ENCODE measurements at places on chromosomes 16 and 17. TPM values are rescaled to one million over a fixed set of nuclear protein-coding genes. Genes with fewer than 3 reads are reported as not detected.
A peak's percentile ranks its signal among the peaks of the same experiment; 100 is the strongest.

GRCh38 chr16:82585675-82586074 lies 41.1 kb upstream of the CDH13 start:
- DNase-seq = peak; percentile 78

DNA sequence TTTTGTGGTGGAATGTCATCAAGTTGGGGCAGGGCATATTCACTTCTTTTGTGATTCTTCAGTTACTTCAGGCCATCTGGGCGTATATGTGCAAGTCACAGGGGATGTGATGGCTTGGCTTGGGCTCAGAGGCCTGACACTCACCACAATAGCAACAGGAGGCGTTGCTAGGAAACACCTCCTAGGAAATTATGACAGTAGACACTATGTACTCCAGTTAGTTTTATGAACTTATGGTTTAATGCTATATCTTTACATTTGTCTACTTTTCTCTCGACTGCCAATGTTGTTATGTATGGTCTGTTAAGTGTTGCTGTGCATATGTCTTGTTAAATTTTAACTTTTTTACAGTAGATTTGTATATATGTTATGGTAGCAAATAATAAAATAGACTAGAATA lies 788.7 kb upstream of the GOT2 start:
- no peak for DNase-seq

- peak; percentile 76 for DNase-seq
Observed at GRCh38 chr17:17494870-17495535, 1.2 kb downstream of the RASD1 start.

DNA sequence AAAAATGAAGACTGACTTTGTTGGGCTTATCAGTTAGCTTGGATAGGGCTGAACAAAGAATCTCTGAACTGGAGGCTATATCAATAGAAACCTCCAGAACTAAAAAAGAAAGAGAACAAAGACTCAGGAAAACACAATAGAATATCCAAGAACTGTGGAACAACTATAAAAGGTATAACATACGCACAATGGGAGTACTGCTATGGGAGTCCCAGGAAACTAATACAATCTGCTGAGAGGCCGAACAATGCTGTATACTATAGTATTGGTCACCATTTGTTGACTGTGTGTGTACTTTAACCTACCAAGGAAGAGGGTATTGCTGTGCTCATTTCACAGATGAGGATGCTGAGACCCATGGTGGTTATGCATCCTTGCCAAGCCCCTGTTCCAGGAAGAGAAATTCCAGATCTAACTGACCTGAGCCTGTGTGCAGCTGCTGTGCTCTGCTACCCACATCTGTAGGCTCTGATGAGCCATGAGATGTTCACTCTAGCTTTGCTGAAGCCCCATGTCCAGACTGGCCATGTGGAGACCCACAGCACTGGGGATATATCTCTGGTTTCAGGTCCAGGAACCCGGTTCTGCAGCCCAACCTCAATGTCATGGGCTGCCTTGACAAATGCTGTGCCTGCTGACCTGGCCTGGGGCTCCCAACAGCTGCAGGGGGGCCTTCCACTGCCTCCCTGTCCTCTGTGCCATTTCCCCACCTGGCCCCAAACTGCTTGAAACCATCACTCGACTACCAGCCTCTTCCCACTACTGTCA lies 254.3 kb upstream of the TNRC6C start:
- DNase-seq = no peak

The PIRT gene
- not detected for total RNA-seq

DNA sequence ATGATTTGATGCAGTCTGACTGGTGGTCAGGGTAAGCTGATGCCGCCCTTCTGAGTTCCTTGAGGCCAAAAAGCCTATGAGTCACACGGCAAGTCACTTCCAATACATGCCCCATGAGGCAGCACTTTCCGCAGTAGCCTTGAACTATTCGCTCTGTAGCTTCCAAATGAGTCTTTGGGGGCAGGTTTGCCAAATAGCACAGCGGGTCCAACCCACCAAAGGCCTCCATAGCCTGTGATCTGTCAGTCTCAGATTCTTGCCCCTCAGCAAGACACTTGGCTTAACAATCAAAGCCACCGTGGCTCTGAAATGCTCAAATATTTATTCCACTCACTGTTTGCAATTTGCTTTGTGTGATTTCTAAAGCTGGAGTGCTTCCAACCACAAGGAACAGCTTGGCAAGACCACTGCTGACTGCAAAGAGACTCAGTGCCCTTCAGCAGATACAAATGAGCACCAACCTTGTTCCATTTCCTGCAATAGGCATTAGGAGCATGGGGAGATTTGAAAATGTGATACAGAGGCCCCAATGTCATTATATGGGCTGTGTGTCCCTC lies 45.4 kb downstream of the CLEC19A start:
- peak; percentile 51 for DNase-seq

DNA sequence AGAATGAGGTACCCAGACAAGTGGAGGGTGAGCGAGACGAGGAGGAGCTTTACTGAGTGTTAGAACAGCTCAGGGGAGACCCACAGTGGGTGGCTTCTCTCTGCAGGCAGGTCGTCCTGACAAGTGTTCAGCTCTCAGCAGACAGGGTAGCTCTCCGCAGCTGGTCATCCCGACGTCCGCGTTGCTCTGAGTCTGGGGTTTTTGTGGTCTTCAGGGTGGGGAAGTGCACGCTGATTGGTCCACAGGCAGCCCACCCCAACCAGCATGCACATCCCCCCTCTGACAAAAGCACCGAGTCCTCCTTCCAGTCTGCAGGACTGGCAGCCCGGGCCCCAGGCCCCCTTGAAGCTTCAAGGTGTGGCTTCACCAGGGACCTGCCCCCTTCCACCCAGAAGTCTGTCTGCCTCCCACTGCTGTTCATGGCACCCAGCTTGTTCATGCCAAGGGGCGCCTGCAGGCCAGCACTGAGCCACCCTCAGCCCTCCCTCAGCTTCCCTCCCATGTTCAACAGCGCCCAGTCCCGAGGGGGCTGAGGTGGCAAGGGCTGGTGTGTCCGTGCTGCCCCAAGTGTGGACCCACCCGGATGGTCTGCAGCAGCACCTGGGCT lies 19.9 kb upstream of the WDR45B start:
- DNase-seq = peak; percentile 29

- no peak for DNase-seq
Observed at GRCh38 chr16:78155791-78156345, 56.4 kb downstream of the WWOX start.

The CLEC3A gene
- not detected for total RNA-seq

DNA sequence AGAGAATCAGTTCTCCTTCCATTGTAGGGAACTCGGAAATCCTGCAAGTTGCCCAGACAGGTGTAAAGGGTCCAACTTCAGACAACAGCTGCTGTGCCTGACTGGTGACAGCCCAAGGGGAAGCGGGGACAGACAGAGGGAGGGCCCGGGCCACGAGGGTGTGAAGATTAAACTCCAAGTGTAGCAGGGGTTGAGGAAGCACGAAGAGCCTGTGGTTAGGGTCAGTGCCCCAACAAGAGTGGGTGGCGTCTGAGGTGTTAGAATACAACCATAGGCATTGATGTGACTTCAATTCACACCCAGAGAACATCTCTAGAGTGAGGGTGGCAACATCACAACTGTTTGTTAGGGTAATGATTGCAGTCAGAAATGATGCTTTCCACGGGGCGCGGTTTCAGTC lies 39.1 kb downstream of the ASPA start:
- DNase-seq = no peak

GRCh38 chr16:22862046-22862445 lies 48.1 kb downstream of the HS3ST2 start:
- no peak for DNase-seq

- DNase-seq = no peak
Observed at GRCh38 chr16:73034374-73034773, 13.6 kb downstream of the ZFHX3 start.

DNA sequence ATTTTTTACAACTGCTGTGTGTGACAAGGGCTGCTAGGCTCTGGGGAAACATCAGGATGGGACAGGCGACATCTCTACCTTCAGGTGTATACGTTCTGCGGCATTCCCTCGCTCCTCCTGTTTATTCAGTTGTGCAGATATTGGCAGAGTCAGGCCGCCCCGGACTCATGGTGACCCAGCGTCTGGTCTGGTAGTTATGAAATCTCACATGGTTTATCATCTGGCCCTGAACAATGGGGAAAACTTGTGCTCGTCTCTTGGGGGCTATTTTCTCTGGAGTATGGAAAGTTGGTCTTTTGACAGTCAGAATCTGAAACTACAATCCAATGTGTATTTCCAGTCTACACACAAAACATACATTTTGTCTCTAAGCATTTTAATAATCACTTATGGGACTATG lies 3.3 kb downstream of the MARCHF10 start:
- DNase-seq = peak; percentile 88

DNA sequence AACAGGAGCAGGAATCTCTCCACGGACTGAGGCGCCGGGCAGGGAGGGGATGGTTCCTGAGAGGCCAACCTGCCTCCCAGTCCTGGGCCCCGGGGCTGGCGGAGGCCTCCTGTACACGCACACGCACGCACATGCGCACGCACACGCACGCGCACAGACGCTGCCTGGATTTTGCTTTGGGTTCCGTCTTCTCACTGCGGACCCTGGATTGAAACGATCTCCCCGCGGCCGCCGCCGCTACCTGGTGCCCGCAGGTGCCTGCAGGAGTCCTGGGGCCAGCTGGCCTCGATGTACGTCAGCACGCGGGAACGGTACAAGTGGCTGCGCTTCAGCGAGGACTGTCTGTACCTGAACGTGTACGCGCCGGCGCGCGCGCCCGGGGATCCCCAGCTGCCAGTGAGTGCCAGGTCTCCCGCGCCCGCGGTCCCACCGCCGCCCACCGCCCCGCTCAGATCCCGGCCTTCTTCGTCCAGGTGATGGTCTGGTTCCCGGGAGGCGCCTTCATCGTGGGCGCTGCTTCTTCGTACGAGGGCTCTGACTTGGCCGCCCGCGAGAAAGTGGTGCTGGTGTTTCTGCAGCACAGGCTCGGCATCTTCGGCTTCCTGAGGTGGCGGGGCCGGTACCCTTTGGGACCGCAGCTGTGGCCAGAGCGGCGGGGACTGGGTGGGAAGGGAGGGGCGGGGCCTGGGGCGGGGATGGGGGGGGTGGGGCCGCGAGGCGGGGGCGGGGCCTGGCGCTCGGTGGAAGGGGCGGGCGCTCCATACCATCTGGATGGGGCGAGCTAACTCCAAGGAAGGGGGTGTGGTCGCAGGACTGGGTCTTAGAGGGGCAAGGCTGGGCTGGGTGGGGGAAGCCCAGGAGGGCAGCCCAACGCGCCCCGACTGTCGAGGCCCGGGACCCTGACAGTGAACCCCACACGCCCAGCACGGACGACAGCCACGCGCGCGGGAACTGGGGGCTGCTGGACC lies 12.3 kb downstream of the CES4A start:
- DNase-seq = peak; percentile 94

GRCh38 chr16:48999044-48999443 lies 282.6 kb downstream of the CBLN1 start:
- DNase-seq = no peak

The HSD17B2 gene
- not detected for total RNA-seq

The TPSAB1 gene
- total RNA-seq = not detected

GRCh38 chr17:17351356-17351891 lies 48.3 kb downstream of the NT5M start:
- DNase-seq = peak; percentile 59

The TRIM16 gene
- 56.1 TPM for total RNA-seq

- DNase-seq = no peak
Observed at GRCh38 chr16:19481296-19481695, 40.6 kb downstream of the GDE1 start.

DNA sequence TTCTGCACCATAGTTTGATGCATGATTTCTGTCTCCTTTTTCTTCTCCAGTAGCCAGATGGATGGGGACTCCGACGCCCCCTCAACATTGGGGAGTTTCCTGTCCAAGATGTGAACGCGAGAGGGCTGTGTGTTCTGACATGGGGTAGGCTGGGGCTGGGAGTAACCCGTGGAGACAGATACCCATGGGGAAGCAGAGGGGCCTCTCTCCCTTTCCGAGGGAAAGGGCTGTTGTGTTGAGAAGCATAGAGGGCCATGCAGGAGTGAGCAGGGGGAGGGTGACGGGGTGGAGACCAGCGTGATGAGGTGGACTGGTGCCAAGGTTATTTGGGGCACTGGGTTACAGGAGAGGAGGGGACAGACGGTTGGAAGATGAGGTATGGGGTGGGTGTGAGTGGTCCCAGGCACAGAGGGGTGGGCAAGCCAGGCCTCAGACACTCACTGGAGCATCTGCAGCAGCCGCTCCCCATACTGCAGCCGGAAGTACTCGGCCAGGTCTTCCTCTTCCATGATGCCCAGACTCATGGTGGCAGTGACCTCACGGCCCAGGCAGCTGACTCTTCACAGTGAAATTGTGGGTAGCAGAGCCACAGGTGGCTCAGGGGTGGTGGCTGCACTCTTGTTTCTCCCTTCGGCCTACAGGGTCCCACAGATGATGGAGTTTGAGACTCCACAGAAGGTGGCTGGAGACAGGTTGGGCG lies 400 bp downstream of the CCDC42 start:
- no peak for DNase-seq

The BCL6B gene
- not detected for total RNA-seq

DNA sequence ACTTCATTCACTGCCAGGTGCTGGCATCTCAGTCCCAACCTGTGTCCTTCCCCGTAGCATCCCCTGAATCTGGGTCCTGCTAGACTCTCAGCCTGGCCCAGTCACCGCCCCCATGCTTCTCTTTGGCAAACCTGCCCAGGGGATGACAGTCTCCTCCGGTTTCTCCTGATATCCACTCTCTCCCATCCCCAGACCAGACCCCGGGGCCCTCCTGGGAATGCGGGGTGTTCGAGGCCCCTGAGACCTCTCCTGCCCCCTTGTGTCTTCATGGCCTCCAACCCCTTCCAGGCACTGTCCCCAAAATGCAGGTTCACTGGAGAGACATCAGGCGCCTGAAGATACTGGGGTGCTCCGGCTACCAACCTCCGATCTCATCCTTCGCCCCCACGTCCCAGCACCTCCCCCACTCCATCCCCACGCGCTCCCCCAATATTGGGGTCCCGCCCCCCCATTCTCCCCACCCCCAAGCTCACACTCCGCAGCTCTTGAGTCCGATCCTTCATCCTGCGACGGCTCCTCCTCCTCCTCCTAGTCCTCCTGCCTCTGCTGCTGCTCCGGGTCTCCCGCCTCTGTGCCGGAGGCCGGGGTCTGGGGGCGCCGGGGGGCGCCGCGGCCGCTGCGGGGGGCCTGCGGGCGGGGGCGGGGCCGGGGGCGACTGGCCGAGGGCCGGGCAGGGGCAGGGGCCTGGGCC lies 399 bp downstream of the STX1B start:
- DNase-seq = no peak

The VMO1 gene
- 0.29 TPM for total RNA-seq

The IGFALS gene
- total RNA-seq = not detected

DNA sequence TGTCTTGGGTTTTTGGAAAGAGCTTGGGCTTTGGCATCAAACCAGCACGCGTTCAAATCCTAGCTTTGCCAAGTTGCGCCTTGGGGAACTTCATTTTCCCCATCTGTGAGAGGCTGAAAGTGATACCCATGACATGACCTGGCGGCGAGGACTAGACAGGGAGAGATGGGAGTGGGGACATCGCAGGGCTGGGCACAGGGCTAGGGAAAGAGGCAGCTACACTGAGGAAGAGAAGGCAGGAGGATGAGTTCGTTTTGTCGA lies 202.9 kb downstream of the IRF8 start:
- DNase-seq = no peak

All from osteoblast (primary cell).